ENCODE measurements at places on chromosomes 7 and 10.

DNA sequence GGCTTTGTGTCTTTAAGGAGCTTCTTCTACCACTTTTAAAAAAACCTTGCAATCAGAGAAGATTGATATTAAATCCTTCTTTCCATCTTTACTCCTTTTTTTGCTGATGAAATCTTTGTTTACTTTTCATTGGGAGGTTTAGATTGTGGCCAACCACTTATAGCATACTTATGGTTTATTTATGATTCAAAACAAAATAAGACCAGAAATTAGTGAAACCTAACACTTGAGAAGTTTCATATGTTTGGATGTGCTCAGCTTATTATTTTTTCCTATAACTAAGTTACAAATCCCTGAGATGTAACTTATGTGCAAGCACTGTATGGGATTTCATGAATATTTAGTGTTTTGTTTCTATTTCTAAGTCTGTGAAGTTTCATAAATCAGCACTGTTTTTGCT, 13.5 kb upstream of the PRPS1L1 start:
- no peak for DNase-seq

DNA sequence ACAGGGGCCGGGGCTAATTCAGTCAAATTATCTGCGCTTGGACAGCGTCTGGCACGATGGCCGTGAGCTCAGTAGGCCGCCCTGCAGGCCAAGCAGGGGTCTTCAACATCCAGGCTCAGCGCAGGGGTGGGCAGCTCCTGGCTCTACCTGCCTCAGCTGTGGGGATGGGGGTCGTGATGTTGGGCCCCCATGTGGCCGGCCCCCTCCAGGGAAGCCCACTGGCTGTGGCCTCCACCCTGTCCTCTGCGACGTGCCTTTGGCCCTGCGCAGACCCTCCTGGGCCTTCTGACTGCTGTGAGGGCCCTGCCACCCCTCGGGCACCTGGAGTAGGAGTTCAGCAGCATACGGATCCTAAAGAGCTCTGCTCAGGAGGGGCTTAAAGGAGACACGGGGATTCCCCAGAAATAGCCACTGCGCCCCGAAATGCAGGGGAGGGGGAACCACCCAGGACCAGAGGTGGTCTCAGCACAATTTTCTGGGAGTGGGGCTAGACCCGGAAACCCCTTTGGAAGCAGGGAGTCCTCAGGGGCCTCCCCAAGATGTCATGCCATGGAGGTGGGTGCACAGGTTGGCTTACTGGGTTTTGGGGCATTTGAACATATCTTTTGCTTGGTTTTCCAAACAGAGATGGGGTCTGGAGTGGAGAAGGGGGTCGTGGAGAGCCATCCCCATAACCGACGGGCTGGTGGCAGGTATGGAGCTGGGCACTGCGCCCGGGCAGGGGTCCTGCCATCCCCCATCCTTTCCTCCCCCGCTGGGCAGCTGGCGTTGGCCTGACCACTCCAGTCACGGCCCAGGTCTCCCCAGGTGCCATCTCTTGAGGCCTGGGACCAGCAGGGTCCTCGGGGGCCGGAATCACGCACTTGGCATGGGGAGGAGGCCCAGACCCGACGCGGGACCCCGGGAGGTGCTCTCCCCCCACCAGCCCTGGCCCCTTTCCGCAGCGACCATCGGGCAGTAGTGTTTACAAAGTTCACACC, 4.0 kb upstream of the ADAP1 start:
- no peak for DNase-seq

- DNase-seq, result no peak
Measured at GRCh38 chr7:69768986-69769595, 170.8 kb downstream of the AUTS2 start.

GRCh38 chr7:101255796-101256195, 10.9 kb upstream of the FIS1 start:
- no peak for DNase-seq

DNA sequence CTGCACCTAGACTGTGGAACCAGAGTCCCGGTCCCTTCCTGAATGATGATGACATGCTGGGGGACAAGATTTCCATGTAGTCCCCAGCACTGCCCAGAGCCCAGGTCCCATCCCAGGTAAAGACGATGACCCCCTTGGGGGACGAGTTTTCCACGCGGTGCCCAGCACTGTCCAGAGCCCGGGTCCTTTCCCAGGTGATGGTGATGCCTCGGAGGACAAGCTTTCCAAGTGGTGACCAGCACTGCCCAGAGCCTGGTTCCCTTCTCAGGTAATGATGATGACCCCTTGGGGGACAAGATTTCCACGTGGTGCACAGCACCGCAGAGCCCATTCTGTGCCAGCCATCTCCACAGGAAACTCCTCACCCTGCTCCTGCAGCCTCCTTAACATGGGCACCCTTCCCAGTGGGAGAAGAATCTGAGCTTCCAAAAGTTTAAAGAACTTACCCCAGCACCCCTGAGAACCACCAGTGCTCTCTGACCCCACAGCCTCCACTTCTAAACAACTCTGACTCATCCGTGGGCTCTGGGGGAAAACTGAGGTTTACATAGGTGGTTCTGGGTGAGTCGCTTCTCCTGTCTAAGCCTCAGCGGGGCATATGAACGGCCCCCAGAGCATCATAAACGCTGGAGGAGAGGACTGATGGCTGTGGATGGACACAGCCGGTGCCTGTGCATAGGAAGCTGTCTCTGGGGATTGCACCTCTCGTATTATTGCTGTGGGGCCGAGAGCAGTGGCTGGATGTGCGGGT, 233.2 kb downstream of the TCERG1L start:
- DNase-seq, result no peak

All from activated CD8-positive, alpha-beta T cell treated with anti-CD3 and anti-CD28 coated beads, Interleukin-2, amount 10 ng/mL, durations not matched to agents 7 days and 5 days (primary cell).